SK-N-MC (cell line): ENCODE measurements at places on chromosomes 13 and 19.

DNA sequence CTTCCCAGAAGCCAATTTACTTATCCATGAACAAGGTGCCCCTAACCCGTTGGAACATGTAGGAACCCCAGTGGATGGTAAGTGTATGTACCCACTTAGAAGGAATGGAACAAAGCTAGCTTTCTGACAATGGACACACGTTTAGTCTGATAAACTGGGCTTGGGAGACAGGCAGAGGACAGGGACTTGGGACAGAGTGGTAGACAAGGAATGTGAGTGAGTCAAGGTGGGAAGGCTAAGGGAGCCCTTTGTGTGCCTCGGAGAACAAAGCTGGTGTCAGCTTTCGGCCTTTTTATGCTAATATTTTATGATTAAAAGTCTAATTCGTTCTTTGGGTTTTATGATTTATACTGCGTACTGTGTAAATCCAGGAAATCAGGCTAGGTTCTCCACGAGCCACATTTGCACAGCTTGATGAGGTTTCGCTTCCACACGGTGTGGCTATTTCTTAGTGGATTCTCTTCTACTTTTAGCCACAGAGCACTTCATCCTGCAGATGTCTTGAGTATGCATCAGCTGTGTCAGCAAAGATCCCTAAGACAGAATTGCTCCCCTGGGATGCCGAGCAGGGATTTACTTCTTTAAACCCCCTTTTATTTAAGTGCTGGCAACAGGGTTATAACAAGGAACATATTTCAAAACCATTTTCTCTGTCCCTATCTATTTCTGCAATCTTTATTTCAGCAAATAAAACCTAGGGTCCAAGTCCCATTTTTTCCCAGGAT lies 258.5 kb downstream of the DLEU7 start:
- DNase-seq = peak; percentile 89

DNA sequence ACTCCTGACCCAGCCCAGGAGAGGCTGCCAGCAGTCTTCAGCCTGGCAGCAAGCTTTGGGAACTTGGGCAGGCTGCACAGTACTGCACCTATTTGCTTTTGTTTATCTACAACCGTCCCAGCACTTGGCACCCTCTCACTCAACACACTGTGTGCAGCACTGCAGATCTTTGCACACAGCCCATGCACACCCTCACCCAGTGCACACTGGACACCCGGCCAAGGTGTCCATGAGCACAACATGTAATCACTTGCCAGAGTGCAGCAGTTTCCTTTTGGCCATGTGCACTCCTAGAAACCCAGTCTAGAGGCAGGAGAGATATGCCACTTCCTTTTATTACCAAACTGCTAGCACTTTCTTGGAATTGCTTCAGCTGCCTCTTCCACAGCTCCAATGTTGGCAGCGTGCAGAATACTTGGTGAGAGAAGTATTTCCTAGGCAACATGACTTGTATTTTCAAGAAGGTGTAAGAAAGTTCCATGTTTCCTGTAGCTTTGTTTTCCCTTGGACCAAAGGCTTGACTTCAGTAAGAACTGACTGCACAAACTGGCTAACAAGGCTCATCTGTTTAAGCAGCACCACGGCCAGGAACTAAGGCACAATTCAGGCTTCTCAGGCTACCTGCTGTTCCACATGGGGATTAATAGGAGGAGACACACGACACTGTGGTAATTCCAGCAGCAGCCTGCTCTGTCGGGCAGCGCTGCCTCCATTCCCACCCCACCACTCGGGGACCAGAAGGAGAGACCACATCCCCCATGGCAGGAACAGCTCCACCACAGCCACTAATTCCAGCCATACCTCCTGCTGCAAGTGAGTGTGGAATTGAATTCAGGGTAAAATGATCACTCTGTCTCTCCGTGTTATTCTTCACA lies 15.3 kb downstream of the ATP7B start:
- no peak for DNase-seq

- DNase-seq = no peak
Observed at GRCh38 chr19:13814550-13814949, 19.3 kb downstream of the ZSWIM4 start.

- no peak for DNase-seq
Observed at GRCh38 chr13:101155920-101156319, 260.4 kb downstream of the NALCN start.

- no peak for DNase-seq
Observed at GRCh38 chr13:110014719-110015118, 228.3 kb upstream of the IRS2 start.

GRCh38 chr19:15673176-15673654 lies 328 bp downstream of the CYP4F12 start:
- DNase-seq = no peak

GRCh38 chr19:56900573-56901097 lies 60.1 kb upstream of the PEG3 start:
- no peak for DNase-seq

DNA sequence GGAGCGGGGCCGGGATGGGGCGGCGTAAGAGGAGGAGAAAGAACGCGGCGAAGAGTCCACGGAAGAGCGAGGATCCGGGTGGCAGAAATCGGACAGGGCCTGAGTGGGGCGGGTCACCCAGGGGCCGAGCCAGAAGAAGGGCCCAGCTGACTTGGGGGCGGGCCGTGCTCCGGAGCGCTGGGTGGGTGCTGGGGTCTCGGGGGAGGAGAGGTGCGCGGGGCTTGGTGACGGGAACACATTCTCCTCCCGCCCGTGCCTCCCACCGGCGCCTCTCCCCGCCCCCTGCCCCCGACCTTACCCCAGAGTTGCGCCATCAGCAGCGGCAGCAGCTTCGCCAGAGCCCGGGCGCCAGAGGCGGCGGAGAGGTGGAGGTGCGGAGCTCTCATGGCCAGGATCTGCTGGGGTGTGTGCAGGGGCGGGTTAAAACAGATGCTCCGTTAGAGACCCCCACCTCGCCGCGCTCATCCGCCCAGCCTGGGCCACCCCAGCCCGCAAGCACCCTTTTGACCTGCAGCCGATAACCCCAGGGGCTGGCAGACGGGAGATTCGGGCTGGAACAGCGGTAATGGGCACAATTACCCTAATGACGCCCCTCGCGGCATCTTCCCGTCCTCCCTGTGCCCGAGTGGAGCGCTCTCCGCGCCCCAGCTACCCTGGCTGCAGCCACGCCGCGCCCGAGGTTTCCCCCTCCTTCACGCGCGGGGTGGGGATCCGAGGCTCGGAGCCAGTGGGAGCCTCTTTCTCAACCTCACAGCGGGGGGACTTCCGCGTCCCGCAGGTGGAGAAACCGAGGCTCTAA lies 565 bp downstream of the KLK10 start:
- no peak for DNase-seq

GRCh38 chr19:4068047-4068966 lies 1.6 kb upstream of the ZBTB7A start:
- no peak for DNase-seq

GRCh38 chr13:29754473-29754806 lies 96.0 kb downstream of the UBL3 start:
- no peak for DNase-seq

DNA sequence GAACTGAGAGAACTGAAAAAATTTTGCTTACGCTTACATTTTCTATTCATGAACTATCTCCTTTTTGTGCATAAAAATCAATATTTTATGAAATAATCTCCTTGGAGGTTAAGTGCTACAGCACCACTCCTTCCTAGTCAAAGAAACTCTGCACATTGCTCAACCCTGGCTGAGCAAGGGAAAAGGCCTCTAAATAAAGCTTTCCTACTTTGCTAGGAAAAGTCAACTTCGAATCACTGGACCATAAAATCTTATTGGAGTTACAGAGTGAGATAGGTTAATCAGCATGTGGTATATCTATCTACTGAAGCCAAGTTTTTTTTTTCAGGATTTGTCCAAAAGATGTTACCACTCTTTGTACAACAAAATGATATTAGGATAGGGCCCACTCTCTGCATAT lies 57.5 kb upstream of the HMGB1 start:
- DNase-seq = no peak

- DNase-seq = no peak
Observed at GRCh38 chr13:104086210-104086609, 1020.0 kb upstream of the SLC10A2 start.

GRCh38 chr13:98761986-98762616 lies 9.6 kb upstream of the SLC15A1 start:
- DNase-seq = no peak

DNA sequence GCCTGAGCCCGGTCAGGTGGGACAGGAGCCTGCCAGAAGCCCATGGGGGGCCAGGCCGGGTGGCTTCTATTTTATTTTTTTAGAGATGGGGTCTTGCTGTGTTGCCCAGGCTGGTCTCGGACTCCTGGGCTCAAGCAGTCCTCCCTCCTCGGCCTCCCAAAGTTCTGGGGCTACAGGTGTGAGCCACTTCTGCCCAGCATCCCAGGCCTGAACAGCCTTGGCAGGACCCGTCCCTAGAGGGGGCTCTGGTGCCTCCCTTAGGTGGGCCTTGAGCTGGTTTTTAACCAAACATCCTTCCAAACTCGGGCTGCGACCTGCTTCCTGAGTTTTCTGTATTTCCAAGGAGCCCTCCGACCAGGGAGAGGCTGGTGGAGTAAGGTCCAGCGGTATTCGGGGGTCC lies 10.5 kb downstream of the COMP start:
- DNase-seq = no peak

DNA sequence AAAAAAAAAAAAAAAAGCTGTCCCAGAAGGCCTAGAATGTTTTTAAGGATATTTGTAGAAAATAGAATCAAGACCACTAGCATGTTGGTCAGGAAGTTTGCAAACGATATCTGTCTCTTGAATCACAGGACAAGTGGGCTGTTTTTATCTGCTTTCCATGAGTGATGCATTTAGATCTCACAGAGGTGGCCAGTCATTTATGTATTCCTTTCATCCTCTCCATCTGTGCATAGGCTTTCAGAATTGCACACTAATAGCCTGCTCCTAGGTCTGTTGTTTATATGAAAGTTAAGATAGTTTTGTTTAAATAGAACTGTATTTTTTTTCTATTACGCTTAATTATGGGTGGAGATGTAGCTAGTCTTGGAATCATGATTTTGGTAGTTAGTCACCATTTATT lies 289.5 kb downstream of the SHISA2 start:
- no peak for DNase-seq

- no peak for DNase-seq
Observed at GRCh38 chr19:38515896-38516295, 82.4 kb downstream of the RYR1 start.

DNA sequence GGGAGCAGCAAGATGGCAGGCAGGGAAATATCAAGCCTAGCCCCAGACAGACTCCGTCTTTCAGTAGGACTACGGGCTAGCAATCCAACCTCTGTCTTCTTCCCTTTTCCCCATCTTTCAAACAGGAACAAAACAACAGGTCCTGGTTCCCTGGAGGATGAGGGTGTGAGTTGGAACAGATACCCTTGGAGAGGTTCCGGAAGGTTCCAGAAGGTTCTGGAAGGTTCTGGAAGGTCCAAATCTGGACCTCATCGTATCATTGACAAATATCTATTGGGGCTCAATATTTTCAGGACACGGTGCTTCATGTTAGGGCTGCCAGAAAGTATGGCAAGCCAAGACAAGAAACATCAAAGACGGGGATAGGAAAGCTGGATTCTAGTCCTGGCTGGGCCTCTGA lies 28.5 kb upstream of the FEM1A start:
- no peak for DNase-seq

GRCh38 chr19:3720349-3720917 lies 12.2 kb downstream of the TJP3 start:
- DNase-seq = no peak

- DNase-seq = no peak
Observed at GRCh38 chr13:73827434-73827833, 306.8 kb downstream of the KLF12 start.

DNA sequence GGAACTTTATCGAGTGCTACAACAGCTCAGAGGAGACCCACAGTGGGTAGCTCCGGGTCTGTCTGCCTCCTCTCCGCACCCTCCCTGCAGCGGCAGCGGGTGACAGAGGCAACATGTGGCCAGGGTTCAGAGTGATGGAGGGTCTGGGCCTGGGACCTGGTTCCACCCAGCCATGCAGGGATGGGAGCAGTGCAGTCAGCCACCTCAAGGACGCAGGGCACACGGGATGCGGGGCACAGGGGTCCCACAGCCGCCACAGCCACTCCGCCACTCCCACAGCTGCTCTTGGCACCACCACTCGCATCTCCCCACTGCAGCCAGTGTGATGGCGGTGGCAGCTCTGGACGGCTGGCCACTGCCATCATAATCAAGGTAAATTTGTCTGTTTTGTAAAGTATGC lies 892.9 kb downstream of the OLFM4 start:
- DNase-seq = no peak

DNA sequence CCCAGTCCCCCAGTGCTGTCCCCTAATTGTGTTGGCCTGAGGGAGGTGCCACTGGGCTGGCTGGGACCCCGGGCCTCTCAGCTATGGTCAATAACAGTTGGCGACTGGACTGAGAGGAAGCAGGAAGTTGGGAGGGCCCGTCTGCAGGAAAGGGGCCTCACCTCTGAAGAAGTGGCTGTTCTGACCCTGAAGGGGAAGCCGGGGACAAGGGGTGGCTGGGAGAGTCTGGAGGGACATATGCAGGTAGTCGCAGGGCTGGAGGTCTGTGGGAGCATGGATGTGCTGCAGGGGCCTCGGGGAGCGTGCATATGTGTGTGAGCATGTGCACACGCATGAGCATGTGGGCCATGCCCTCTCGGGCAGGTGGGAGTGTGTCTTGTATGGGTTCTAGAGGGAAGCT lies 5.9 kb downstream of the PKN1 start:
- DNase-seq = no peak

- no peak for DNase-seq
Observed at GRCh38 chr19:996051-996838, 4.0 kb upstream of the GRIN3B start.

- no peak for DNase-seq
Observed at GRCh38 chr13:43071824-43072223, 48.4 kb downstream of the DNAJC15 start.

DNA sequence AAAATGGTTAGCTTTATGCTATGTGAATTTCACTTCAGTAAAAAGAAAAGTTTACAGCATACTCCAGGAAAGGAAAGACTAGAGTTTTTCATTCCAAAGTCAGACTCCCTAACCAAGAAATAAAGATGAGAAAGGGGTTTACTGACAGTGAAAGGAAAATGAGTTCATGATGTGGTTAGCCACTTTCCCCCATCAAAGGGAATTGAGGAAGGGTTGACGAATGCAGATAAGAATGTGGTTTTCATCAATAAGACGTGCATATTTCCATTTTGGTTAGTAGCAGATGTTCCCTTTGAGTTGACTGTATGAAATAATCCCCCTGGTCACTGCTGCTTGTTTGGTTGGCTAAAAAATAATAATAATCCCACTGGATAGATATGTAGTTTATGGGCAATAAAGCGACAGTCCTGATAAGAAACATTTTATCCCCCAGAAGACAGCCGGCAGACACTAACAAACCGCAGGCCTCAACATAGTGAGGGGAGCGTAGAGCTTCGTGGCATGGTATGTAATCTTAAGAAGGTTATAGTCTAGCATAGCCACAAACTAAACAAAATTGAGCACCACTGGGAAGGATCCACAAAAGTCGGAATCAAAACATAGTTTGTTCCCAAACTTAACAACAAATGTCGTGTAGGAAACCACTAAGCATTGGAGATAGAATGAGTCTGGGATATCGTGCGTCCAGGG lies 114.8 kb downstream of the COL4A2 start:
- peak; percentile 30 for DNase-seq
